ENCODE measurements at places on chromosomes 4 and X.

DNA sequence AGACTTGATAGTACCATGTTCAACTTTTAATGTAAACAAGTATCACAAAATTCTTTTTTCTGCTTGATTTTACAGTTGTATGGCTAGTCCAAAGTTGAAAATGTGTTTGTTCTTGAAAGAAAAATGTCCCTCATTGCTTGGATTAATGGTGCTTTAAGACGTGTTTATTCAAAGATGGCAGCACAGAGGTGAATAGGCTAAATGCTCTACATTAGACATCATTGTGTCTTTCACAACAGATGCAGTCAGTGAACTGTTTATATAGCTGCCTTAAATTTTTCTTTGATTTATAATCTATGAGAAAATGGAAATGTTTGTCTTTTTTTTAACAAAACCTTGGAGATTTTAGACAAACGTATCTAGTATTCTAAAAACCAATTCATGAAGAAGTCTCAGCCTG lies 137.3 kb downstream of the BMPR1B start:
- no peak for DNase-seq

- DNase-seq: no peak
These were observed 298.7 kb upstream of the KLF3 start for GRCh38 chr4:38365261-38365660.

- DNase-seq: no peak
These were observed 184.4 kb upstream of the CASK start for GRCh38 chrX:42107495-42108488.

DNA sequence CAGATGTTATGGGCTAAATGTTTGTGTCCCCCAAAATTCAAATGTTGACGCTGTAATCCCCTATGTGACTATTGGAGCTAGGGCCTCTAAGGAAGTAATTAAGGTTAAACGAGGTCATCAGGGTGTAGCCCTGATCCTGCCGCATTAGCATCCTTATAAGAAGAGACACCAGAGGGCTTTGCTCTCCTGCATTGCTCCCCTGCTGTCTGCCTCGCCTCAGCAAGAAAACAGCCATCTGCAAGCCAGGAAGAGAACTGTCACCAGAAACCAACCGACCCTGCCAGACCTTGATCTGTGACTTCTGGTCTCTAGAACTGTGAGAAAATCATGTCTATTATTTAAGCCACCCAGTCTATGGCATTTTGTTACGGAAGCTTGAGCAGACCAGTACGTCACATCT lies 331.9 kb downstream of the DCTD start:
- no peak for DNase-seq

DNA sequence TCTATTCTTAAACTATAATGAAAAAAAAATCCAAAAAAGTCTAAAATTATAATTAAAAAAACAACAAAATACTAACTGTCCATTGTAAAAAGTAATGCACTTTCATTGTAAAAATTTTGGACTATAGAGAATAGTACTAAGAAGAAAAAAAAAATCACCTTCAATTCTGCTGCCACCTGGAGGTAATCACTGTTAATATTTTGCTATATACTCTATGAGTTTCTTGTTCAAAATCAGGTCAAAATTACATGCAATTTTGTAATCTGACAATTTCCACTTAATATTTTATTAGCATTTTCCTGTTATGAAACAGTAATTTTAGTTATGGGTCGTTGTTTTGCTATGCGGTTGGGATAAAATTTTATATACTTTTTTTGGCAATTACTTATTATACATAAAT lies 62.0 kb downstream of the HTT start:
- DNase-seq: no peak

GRCh38 chrX:10781847-10782530 lies 161.6 kb upstream of the MID1 start:
- no peak for DNase-seq

DNA sequence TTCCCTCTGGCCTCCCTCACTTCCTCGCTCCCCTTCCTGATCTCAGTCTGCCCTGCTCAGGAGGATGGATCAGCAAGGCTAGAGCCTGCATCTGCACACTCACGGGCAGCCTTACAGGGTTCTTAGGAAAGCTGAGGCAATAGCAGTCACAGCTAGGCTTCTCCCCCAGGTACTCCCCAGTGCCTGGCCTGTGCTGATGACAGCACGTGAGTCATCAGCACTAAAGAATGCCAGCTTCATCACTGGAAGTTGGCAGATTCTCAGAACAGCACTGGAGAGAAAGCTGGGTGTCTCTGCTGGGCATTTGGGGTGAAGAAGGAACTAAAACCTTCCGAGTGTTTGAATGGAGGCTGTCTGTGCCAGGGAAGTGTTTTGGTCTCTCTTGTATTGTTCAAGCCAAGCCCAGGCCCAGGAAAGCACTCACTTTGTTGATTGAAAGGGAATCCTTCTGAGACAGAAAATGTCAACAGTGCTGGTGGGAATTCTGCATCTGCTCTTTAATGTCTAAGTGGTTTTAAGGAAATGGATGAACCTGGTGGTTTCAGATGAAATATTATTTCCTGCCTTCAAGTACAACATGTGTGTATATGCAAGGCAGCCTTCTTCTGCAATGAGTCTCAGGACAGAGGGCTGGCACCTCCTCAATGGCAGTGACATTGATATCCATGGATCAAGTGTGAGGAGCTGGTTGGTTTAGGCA lies 73.0 kb upstream of the SCOC start:
- DNase-seq: peak; percentile 1

- DNase-seq: no peak
These were observed 46.3 kb downstream of the TEX13B start for GRCh38 chrX:107935664-107936433.

- no peak for DNase-seq
These were observed 429.8 kb downstream of the BCOR start for GRCh38 chrX:39667736-39668482.

DNA sequence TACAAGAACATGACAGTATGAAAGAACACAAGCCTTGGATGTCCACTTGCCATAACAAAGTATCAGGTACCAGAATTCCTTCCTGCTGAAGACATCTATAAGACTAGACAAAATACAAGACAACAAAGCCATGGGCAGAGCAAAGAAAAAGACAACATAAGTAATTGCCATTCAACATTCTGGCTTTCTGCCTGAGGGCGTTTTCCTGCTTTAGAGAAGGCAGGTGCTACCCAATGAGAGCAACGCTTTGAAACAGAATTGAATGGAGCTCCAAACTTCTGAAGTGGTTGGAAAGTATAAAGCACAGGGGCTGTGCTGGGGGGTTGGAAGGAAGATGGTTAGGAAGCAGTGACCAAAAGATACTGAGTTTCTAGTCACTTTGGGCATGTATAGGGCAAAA lies 30.1 kb downstream of the PDE5A start:
- no peak for DNase-seq

- no peak for DNase-seq
These were observed 351.7 kb upstream of the NOCT start for GRCh38 chr4:138663883-138664282.

DNA sequence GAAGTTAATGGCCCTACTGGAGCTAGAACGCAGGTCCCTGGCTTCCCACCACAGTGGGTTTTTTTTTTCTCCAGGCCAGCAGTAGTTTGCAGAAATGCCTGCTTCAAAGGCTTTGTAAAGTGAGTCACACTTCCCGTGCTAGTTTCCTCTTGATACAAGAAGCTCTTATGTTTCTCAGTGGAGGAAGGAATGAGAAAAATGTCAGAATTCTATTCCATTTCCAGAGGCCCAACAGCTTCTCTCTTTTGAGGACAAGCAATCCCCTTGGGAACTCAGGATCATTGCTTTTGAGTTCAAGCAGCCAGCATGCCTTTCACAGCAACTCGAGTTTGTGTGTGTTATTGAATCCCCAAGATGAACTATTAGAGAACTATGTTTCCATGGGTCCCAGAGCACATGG lies 134.3 kb downstream of the GUCY2F start:
- DNase-seq: no peak

- no peak for DNase-seq
These were observed 113.0 kb downstream of the DTHD1 start for GRCh38 chr4:36394352-36394903.

GRCh38 chrX:121283921-121284320 lies 236.5 kb downstream of the GLUD2 start:
- no peak for DNase-seq

GRCh38 chr4:152516156-152516555 lies 19.7 kb downstream of the FBXW7 start:
- no peak for DNase-seq

GRCh38 chr4:179751669-179752068 lies 2309.4 kb upstream of the AGA start:
- DNase-seq: no peak

DNA sequence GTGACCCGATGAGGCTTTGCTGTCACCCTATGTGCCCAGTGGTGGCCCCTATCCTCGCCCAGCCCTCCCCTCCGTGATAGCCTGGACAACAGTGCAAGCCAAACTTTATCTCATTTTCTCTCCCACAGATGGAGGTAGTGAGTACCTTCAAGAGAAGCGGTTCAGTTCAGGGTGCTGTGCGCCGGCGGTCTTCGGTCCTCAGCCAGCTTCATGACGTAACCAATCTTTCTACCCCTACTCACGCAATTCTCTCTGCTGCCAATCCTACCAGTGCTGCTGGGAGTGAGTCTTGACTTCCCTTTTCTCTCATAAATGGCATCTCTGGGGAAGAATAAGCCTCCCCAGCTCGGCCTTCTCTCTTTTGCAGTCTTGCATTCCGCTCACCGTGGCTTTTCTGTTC lies 29.5 kb downstream of the CCNQ start:
- DNase-seq: no peak

DNA sequence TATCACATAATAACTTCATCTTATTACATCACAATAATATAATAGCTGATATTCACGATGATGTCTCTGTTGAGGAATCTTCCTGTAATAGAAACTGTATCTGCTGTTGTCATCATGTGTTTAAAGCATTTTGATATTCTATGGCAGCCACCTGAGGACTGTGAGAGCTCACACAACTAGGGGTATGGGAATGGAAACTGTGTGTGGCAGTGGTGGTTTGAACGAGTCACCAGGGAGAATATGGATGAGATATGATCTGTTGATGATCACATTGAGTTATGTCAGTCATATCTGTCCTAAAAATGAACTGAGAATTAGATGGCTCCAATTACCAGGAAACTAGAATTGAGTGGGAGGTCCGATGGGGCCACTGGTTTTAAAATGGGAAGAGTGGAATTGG lies 169.6 kb downstream of the MID1IP1 start:
- DNase-seq: peak; percentile 3

- no peak for DNase-seq
These were observed 1.6 kb upstream of the APBB2 start for GRCh38 chr4:41215969-41216293.

DNA sequence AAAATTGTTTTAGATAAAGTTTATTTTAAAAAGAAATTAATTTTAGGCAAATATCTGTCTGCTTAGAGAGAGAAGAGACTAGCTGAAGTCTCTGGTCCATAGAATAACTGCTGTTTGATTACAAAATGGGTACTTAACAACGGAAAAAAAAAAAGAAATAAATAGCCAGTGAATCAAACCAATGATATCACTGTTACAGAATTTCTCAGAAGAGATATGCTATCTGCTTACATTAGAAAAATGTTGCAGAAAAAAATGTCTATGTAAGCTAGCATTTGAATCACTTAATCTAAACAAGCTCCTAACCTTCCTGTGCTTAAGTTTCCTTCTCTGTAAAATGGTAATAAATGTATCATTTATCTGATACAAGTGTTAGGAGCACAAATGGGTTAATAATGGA lies 189.9 kb downstream of the IL15 start:
- no peak for DNase-seq

GRCh38 chr4:38230821-38231563 lies 270.8 kb downstream of the PTTG2 start:
- no peak for DNase-seq

GRCh38 chr4:138975225-138975624 lies 40.4 kb upstream of the NOCT start:
- DNase-seq: no peak

DNA sequence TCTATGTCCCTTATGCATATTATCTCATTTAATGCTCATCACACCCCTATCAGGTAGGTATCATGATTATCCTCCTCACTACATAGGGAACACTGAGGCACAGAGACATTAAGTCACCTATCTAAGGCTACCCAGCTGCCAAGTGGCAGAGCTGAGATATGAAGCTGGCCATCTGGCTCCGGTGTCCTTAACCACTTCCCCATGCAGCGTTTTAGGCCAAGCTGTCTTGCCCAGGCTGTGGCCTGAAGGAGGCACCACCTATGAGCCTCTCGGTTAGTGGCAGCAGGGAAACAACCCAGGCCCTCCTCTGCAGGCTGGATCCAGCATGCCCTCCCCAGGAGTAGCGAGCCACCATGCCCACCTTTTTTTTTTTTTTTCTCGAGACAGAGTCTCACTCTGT lies 16.3 kb downstream of the PJA1 start:
- no peak for DNase-seq

DNA sequence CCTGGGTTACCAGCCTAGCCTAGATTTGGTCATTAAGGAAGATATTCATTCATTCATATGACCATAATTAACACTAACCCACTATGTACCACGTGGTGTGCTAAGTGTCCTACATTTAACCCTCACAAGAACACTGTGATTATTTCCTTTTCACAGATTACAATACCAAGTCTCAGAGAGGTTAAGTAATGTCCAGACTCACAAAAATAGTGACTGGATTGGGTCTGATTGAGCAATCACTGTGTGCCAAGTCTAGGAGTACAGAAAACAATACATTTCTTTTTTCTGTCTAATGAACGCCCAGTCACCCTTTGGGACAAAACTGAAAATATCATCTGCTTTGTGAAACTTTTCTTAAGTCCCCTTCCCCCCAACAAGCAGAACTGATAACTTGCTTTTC lies 7.6 kb upstream of the DLG3 start:
- no peak for DNase-seq

DNA sequence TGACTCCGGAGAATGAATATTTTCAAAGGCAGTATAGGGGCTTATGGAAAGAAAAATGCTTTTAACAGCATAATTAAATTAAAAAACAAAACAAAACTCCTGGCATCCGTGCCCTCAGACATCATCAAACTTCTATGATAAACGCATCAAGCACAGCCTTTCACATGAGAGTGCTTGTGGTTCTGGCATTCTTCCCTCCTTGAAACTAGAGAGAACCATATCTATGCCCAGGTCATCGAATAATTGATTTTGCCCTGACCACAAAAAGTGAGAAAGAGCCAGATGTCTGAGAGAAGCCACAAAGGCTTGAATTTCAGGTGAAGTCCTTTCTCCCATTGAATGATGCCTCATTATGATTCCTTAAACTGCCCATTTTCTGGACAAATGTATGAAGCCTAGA lies 286.8 kb downstream of the CBLL2 start:
- no peak for DNase-seq

DNA sequence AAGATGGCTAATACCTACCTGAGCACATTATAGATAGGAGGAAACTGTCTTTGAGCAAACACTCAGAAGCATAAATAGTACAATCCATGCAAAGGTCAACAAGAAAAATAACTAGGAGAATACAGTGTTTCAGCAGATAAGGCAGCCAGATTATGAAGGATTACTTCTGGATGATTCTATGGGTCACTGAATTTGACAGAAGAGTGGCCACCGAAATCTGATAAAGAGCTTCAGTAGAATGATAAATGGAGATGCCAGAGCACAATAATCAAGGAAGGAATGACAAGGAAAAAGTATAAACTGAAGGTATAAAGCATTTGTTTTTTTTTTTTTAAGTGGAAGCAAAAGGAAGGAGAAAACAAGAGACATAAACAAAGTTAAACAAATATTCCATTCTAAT lies 58.7 kb downstream of the ELF2 start:
- DNase-seq: no peak

GRCh38 chr4:113071274-113071673 lies 21.8 kb downstream of the ANK2 start:
- DNase-seq: no peak

- no peak for DNase-seq
These were observed 25.8 kb downstream of the OTUD4 start for GRCh38 chr4:145154573-145154972.

- DNase-seq: no peak
These were observed 536 bp downstream of the SH3BGRL start for GRCh38 chrX:81202456-81202819.

Measured in stimulated activated CD8-positive, alpha-beta memory T cell treated with anti-CD3 and anti-CD28 coated beads, Interleukin-15, amount 100 ng/mL, for 48 hours (primary cell).